ENCODE measurements at places on chromosomes 3 and 15.

GRCh38 chr3:140494970-140495369, 182.9 kb upstream of the TRIM42 start:
- no peak for DNase-seq

- no peak for DNase-seq
These were observed 312.8 kb downstream of the CLSTN2 start for GRCh38 chr3:140247775-140248174.

GRCh38 chr15:88382482-88382983, 84.7 kb downstream of the MRPL46 start:
- DNase-seq: no peak

- DNase-seq: no peak
These were observed 11.9 kb downstream of the GPR176 start for GRCh38 chr15:39908186-39908585.

DNA sequence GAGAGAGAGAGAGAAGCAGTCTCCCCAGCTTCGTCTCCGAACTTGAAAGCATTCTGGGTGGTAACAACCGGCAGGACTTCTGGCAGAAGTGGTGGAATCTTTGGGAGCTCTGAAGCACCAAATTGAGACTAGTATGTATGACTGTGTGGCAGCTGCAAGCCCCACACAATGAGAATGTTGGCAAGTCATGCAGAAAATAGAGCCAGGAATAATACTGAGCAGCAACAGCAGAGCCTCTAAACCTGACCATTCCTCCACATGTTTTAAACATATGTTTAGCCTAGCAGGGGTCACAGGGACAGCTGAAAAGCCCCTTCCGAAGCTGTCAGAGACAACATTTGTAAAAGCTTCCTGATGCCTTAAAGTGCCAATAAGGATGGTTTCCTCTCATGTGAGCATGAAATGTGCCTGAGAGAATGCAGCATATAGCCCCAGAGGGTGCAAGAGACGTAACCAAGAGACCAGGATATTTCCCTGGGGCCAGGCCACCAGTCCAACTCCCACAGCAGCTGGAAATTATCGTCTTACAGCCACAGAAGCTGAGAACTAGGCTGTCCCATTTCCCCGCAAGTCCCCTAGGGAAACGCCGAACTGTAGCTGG, 178.6 kb upstream of the CCDC54 start:
- DNase-seq: no peak

All from nucleus accumbens (tissue), 56 donors.